WTC11 (cell line): ENCODE measurements at places on chromosomes 7 and 10. TPM values are rescaled to one million over a fixed set of nuclear protein-coding genes. Genes with fewer than 3 reads are reported as not detected.

The CDC14C gene
- total RNA-seq, result 0.07 TPM in 1 of 3 replicates, not detected in the others

The SPDYE11 gene
- total RNA-seq, result not detected in 3 replicates

The PILRB gene
- total RNA-seq, result 30.2 to 35.8 TPM (median 30.7 TPM) in 3 replicates

The CYP2C8 gene
- total RNA-seq, result 0.46 to 0.81 TPM (median 0.69 TPM) in 3 replicates

The DGKB gene
- total RNA-seq, result 1.9 to 3.5 TPM (median 3.0 TPM) in 3 replicates

The CHRM2 gene
- 0.05 to 0.76 TPM (median 0.15 TPM) in 3 replicates for total RNA-seq

The DYNC1I1 gene
- 2.8 to 3.4 TPM (median 3.3 TPM) in 3 replicates for total RNA-seq

The TMEM213 gene
- 0.11 to 0.18 TPM (median 0.11 TPM) in 3 replicates for total RNA-seq

The LIPJ gene
- 0.09 TPM in 1 of 3 replicates, not detected in the others for total RNA-seq

The GATA3 gene
- total RNA-seq, result 0.60 to 0.89 TPM (median 0.72 TPM) in 3 replicates

The UCMA gene
- 1.0 to 1.9 TPM (median 1.5 TPM) in 3 replicates for total RNA-seq

The TMEM270 gene
- total RNA-seq, result 0.28 TPM in 1 of 3 replicates, not detected in the others

The TMEM140 gene
- total RNA-seq, result 0.11 to 0.14 TPM in 2 of 3 replicates, not detected in the other

The TAX1BP1 gene
- 51.3 to 69.9 TPM (median 52.4 TPM) in 3 replicates for total RNA-seq

The SPDYE16 gene
- not detected in 3 replicates for total RNA-seq

The ZNF107 gene
- total RNA-seq, result 13.1 to 14.7 TPM (median 13.7 TPM) in 3 replicates

The ANKRD26 gene
- 7.3 to 10.2 TPM (median 8.1 TPM) in 3 replicates for total RNA-seq

The CHN2 gene
- 5.0 to 6.6 TPM (median 5.9 TPM) in 3 replicates for total RNA-seq

The PHKG1 gene
- total RNA-seq, result not detected in 3 replicates

The HOXA4 gene
- total RNA-seq, result not detected in 3 replicates

The TES gene
- 48.5 to 49.9 TPM (median 49.5 TPM) in 3 replicates for total RNA-seq

The SLK gene
- 17.6 to 19.2 TPM (median 18.9 TPM) in 3 replicates for total RNA-seq

The GLI3 gene
- total RNA-seq, result 41.0 to 46.2 TPM (median 42.1 TPM) in 3 replicates

The MYOZ1 gene
- total RNA-seq, result 3.0 to 5.4 TPM (median 4.4 TPM) in 3 replicates

The NXPH1 gene
- 0.14 to 0.59 TPM (median 0.27 TPM) in 3 replicates for total RNA-seq

The UPK3BL1 gene
- 21.3 to 27.4 TPM (median 23.2 TPM) in 3 replicates for total RNA-seq

The HABP2 gene
- total RNA-seq, result 0.09 to 0.18 TPM (median 0.09 TPM) in 3 replicates

The OR2A12 gene
- not detected in 3 replicates for total RNA-seq

The C10orf143 gene
- 1.4 to 1.9 TPM (median 1.6 TPM) in 3 replicates for total RNA-seq

The POP7 gene
- total RNA-seq, result 71.9 to 79.2 TPM (median 78.1 TPM) in 3 replicates

The ADAM8 gene
- 7.2 to 9.5 TPM (median 7.2 TPM) in 3 replicates for total RNA-seq

The LBX1 gene
- not detected in 3 replicates for total RNA-seq

The ENTPD1 gene
- total RNA-seq, result 1.9 to 2.8 TPM (median 2.3 TPM) in 3 replicates

The TMEM273 gene
- 0.09 to 0.39 TPM (median 0.27 TPM) in 3 replicates for total RNA-seq

The H2BK1 gene
- 0.87 TPM in 1 of 3 replicates, not detected in the others for total RNA-seq

The PROSER2 gene
- 7.3 to 8.7 TPM (median 8.5 TPM) in 3 replicates for total RNA-seq

The ELMO1 gene
- total RNA-seq, result 17.8 to 19.4 TPM (median 17.9 TPM) in 3 replicates
